ENCODE measurements at places on chromosomes 7 and 10. TPM values are rescaled to one million over a fixed set of nuclear protein-coding genes. Genes with fewer than 3 reads are reported as not detected.
A peak's percentile ranks its signal among the peaks of the same experiment; 100 is the strongest.

The AKR1C3 gene
- 23.4 TPM for total RNA-seq

The HIF1AN gene
- 24.2 TPM for total RNA-seq

The DDX50 gene
- total RNA-seq, result 48.5 TPM

The GRM3 gene
- total RNA-seq, result not detected

The PON3 gene
- total RNA-seq, result not detected

The ATOH7 gene
- not detected for total RNA-seq

The FAM241B gene
- total RNA-seq, result not detected

The H2BK1 gene
- not detected for total RNA-seq

The HOXA9 gene
- total RNA-seq, result 25.0 TPM

DNA sequence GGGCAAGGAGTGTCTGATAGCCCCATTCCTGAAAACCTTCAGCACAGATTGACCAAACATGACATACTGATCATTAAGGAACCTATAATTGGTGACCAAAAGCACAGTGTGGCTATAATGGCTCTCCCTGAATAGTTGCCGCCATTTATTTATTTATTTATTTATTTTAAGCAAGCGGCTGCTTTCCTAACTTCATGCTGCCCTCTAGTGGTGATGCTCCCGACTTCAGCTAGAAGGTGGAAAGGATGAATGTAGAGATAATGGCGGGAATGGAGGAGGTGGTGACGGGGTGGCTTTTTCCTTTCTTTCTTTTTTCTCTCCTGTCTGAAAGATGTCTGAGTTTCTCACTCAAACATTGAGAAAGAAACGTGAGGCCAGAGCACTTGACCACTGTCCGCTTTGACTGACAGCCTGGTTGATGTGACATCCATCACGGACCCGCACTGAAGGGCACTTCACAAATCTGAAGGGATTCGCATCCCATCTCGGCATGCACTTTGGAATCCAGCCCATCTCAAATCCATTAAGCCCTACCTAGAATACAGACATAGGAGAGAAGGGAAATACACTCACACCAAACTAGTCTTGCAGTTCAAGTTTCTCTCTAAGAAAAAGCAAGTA lies 1090.1 kb downstream of the KCNMA1 start:
- peak; percentile 93 for DNase-seq

- no peak for DNase-seq
These were observed 2.5 kb downstream of the PTER start for GRCh38 chr10:16439295-16439694.

DNA sequence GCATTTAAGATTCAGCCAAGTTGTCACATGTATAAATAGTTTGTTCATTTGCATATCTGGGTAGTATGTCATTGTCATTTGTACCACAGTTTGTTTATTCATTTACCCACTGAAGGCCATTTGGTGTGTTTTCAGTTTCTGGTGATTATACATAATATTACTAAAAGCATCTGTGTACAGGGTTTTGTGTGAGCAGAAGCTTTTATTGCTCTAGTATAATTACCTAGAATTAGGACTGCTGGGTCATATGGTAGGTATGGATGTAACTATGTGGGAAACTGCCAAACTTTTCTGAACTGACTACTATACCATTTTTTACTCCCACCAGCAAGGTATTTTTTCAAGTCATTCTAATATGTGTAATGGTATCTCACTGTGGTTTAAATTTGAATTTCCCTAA lies 584.0 kb upstream of the GHITM start:
- DNase-seq, result no peak

DNA sequence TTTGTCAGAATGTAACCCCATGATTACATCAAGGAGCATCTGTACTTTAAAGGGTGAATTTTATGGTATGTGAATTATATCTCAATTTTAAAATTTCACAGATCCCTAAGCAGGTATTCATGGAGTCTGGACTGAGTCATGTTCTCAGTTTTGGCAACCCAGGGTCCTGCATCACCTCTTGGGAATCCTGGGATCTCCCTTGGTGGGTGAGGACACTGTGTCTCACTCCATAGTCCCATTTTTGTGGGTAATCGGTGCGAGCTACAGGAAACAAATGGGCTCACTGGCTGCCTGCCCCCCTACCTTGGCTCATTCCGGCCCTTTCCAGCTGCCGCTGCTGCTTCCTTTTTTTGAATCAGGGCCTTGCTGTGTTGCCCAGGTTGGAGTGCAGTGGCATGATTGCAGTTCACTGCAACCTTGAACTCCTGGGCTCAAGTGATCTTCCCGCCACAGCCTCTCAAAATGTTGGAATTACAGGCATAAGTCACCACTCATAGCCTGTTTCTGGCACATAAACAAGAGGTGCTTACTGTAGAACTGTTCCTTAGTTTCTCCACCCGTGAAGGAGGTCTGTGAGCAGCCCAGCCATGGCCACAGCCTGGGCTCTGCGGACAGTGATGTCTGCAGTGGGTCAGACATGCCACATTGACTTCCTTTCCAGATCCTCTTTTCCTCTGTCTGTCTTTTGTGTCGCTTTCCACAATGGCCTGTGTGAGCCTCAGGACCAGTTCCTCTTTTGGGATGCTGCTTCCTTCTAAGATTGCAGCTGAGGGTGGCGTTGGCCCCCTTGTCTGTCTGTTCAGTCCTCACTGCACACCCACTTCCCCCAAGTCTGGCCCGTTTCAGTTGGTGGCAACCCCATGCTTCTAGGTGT lies 14.5 kb downstream of the PALD1 start:
- no peak for DNase-seq

DNA sequence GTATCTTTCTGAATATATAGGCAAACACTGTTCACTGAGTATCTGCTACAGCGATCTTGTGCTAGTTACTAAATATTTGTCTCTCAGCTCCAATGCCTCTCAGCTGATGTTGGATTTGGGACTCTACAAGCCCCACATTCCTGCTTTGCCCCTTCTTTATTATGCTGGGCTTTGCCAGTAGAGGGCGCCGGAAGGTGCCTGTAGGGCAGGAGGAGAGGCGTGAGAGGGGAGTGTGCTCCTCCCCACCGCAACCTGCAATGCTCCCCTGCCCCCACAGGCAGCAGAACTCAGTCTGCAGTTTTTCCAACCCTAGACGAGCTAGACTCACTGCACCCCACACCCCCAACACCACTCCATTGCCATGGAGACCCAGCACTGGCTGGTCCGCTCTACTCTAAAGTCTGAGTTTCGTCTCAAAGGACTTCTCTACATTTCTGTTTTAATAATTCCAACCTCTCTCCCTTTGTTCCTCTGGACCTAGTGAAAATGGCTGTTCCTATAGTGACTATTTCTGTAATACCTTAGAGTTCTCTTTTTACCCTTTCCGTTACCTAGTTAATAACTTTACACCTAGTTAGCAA lies 337.6 kb downstream of the CCSER2 start:
- DNase-seq, result no peak

- DNase-seq, result no peak
These were observed 45.2 kb downstream of the KIAA1217 start for GRCh38 chr10:24254180-24254579.

- DNase-seq, result no peak
These were observed 78.7 kb upstream of the C1GALT1 start for GRCh38 chr7:7103343-7104313.

GRCh38 chr7:30505174-30505697 lies 607 bp upstream of the GGCT start:
- DNase-seq, result no peak

DNA sequence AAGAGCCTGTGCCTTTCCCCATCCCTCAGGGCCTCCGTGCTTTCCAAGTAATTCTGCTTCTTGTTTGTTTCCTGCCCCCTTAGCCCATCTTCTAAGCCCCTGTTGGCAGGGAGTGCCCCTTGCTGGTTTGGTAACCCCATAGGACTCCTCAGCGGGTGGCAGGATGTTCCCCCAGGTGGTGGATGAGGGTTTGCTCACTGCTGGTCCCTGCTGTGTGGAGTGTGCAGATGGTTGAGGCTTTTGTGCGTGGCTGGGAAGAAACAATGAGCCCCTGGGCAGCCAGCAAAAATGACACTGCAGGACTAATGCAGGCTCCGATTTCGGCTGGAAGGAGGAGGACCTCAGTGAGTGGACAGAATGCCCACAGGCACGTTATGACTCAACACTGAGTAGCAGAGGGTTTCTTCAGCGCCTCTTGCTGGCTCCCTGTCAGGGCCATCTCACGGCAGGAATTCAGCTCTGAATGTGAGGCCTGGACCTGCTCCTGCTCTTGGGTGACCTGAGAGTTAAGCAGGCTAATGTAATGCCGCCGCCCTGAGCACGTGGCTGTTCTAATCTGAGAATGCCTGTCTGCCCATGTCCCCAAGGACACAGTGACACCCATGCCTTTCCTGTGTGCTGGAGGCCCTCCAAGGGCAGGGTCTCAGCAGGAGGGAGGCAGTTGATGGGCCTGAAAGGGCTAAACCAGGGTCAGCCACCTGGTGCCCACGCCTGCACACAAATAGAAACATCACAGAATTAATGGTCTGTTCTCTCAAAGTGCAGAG lies 16.6 kb downstream of the BAG3 start:
- peak; percentile 67 for DNase-seq

GRCh38 chr10:132611026-132611910 lies 73.7 kb downstream of the INPP5A start:
- no peak for DNase-seq

DNA sequence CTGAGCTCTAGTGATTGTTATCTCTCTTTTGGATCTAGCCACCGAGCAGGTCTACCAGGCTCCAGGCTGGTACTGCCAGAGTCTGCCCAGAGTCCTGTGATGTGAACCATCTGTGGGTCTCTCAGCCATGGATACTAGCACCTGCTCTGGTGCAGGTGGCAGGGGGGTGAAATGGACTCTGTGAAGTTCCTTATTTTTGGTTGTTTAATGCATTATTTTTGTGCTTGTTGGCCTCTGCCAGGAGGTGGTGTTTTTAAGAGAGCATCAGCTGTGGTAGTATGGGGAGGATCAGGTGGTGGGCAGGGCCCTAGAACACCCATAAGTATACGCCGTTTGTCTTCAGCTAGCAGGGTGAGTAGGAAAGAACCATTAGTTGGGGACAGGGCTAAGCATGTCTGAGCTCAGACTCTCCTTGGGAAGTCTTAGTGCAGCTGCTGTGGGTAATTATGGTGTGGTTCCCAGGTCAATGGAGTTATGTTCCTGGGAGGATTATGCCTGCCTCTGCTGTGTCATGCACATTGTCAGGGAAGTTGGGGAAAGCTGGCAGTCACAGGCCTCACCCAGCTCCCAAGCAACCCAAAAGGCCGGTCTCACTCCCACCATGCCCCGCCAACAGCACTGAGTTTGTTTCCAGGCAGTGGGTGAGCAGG lies 81.8 kb downstream of the NPSR1 start:
- no peak for DNase-seq

GRCh38 chr7:96244992-96245292 lies 77.0 kb downstream of the SLC25A13 start:
- no peak for DNase-seq

GRCh38 chr7:52243685-52244084 lies 791.7 kb upstream of the POM121L12 start:
- DNase-seq, result no peak

DNA sequence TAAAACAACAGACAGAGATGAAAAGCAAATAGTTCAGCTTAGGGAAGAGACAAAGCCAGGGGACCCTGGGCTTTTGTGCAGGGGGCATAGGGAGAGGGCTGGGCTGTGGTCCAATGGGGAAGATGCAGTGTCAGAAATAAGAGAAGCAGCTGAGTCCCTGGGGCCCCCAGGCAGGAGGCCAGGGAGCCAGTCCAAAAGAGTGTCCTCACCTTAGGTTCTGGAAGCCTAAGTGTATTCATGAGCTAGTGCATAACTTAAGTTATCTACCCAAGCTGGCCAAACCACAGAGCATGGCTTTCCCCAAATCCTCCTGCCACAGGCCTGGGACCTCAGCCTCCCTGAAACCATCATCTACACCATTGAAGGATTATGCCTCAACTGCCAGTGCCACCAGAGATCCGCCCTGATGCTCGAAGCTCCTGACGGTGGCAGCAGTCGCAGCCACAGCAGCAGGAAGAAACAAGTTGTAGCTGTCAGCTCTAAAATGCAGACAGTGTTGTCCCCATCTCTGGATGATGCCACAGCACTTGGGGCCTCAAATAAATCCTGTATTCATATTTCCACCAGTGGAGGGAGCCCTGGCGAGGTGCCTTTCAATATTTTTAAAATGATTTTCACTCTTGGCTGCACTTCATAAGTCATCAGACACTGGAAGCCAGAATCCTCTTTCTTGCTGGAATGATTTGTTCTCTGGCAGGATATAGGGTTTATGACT lies 574.6 kb downstream of the GRID1 start:
- no peak for DNase-seq

DNA sequence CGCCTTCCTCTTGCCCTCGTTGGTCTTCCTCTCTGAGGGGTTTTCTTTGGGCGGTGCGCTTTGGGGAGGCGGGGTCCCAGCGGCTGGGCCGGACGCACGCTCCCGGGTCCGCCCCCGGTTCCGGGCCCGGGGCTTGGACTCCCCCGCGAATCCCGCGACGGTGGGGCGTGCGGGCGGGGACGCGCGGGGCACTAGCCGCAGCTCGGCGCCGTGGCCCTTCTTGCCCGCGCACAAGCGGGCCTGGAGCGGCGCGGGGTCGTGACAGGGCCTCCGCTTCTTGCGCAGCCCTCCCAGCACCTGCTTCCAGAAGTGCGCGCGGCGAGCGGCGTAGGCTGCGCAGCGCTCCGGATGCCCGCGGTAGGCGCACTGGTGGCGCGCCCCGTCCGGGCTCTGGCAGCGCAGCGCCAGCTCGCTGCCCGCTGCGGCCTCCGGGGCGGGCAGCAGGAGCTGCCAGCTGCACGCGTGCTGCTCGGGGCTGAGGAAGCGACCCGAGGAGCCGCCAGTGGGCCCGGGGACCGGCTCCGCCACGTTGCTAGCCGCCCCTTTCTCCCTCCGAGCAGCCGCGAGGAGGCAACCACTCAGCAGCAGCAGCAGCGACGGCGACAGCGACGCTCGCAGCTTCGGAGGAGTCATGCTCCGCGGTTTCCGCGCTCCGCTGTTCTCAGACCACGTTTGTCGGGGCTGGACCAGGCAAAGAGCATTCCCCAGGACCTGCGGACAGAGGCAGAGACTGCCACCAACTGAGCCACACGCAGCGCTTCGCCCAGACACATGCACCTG lies 759 bp downstream of the FGFBP3 start:
- DNase-seq, result peak; percentile 56

DNA sequence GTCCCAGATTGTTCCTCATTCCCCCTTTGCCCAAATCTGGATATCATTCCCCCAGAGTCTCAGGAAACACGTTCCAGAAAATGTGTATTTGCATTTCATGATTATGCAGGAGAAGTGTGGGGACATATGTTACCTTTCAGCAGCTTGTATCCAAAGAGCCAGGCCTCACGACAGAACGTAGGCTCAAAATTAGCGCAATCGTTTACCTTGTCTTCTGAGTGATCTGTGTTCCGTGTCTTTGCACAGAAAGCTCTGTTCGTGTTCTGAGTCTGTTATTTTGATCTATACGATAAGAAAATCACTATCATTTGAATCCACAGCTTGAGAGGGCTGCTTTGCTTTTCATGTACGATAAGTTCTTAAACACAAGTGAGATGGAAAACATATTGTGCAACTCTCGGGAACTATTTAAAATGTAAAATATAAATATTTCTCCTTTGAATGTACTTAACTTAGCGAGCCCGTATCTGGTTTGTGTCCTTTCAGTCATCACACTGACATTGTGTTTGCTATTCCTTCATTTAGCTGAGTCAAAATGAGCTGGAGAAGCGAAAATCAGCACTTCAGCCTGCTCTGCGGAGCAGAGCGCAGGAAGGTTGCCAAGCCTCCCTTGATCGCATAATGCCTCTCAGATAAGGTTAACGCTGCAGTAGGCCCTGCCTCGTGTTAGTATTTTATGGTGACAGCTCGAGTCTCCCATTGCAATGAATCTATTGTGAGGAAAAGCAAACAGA lies 80.2 kb upstream of the CACNB2 start:
- peak; percentile 71 for DNase-seq

- no peak for DNase-seq
These were observed 47.9 kb downstream of the PWWP2B start for GRCh38 chr10:132444877-132445351.

GRCh38 chr10:72694476-72695369 lies 2.8 kb downstream of the MCU start:
- peak; percentile 31 for DNase-seq

- no peak for DNase-seq
These were observed 213.7 kb downstream of the GRID1 start for GRCh38 chr10:86152911-86153310.
